ENCODE measurements at places on chromosomes 2 and 18.

- DNase-seq = no peak
These were observed 247.9 kb downstream of the NDUFA10 start for GRCh38 chr2:239777219-239777618.

DNA sequence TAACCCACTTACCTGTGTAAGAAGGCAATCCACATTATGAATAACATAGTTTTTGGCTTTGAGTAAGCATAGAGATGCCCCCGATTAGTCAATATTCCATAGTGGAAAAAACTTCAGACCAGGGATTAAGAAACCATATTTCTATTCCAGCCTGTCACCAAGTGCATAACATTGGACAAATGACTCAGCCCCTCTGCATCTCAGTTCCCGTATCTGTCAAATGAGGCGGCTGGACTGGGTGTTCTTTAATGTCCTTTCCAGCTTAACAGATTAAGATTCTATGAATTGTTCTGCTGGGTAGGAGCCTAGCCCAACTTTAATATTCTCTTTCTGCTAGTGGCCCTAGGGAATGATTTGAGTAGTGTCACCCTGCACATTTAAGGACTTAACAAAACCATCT lies 11.8 kb upstream of the FTCDNL1 start:
- DNase-seq = no peak

DNA sequence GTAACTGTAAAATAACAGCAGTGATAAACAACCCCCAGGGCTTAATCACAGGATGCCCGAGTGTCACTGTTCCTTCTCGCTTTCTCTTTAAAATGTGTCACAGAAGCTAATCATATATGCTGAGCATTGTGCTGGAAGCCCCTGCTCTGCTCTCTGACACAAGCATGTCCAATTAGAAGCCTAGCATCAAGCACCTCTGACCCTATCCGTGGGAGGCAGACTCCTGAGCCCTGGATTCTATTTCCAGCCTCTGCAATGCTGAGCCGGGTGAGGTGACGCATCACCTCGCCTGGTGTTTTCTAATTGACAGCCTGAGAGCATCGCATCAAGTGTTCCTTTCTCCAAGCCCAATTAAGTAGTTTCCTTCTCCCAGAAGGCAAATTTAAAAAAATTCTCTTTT lies 19.7 kb upstream of the SCG2 start:
- no peak for DNase-seq

DNA sequence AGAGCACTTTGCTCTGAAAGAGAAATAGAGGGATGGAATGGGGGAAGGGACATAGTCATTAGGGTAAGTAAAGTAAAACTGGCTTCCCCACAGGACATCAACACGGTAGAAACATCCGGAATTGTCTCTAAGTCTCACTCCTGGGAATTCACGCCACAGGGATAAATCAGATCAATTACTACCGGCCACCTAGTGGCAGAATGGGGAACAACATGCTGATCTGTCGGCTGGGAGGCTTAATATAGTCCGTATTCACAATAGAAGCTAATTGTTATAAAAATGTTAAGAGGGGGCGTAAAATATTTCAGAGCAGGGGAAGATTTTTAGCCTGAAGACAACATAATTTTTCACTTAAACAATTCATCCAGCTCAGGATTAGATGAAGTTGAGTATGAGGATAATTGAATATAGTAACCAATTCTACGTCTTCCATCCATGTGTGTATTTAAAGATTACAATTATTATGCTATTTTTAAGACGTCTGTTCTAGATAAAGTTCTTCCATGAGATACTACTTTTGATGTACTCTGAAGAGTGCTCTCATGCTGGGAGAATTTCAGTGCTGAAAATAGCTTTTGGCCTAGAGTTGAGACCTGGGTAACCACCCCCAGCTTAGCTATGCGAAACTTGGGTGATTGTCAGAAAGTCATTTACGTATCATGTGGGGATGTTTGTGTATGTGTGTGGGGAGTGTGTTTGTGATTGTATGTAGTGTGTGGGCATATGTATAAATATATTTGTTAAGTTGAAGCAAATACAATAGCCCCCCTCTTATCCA lies 65.7 kb downstream of the LRRTM1 start:
- no peak for DNase-seq

DNA sequence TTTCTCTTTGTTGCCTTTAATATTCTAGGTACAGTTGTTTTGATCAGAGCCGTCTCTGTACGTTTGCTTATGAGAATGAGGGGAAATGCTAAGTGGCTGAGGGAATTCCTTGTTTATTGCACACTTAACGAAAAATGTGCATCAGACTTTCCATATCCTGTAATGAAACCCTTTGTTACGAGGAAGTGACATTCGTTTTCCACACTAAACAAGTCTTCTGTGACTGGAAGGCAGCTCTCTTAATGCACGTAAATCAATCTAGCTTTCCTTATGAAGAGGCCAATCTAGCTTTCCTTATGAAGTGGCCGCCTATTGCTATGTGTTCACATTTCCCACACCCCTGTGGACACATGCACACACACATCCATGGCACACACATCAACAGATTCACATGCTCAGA lies 186.2 kb downstream of the SNTG2 start:
- DNase-seq = no peak

Measured in brain pericyte (primary cell).